ENCODE measurements at places on chromosomes 7 and 10.
A peak's percentile ranks its signal among the peaks of the same experiment; 100 is the strongest.

GRCh38 chr7:129375141-129375938 is 58.9 kb upstream of the STRIP2 start:
- no peak for DNase-seq

- DNase-seq, result no peak
Observed at GRCh38 chr7:85471740-85472139, 284.9 kb upstream of the SEMA3D start.

- peak; percentile 90 for DNase-seq
Observed at GRCh38 chr7:74272305-74273038, 16.7 kb upstream of the CLIP2 start.

GRCh38 chr10:688312-689120 is 952 bp downstream of the DIP2C start:
- DNase-seq, result no peak

DNA sequence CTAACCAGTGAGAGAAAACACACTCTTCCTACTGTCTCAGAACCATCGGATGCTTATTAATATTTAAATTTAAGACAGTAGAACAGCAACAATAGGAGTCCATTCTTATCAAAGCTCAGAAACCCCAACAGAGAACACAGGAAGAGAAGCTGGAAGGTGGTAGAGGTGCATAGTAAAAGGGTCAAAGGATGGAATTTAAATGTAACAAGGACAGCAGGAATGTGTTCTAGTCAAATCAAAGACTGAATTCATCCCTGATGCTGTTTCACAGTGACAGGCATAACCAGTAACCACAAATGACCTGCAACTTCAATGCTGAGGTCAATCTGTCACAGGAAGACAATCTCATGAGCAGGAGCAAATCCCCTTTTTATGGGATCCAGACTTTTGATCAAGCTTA is 1259.7 kb downstream of the XPNPEP1 start:
- DNase-seq, result no peak

- no peak for DNase-seq
Observed at GRCh38 chr7:144824360-144824759, 11.5 kb downstream of the TPK1 start.

DNA sequence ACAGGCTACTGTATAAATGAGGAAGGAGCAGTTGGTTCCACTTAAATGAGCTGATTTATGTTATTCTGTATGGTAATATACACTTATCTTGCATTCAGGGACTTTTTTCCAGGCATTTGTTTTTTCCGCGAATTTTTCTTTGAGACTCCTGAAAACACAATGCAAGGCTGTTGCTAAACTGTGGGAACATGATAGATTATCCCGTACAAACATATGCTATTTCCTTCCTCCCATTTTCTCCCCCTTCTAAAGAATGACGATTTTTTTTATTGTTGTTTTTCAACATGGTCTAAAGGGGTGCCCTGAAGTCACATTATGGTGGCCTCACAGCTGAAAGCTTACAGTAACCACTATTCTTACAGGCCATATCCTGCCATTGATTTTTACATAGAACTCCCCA is 523.9 kb upstream of the NRP1 start:
- DNase-seq, result no peak

DNA sequence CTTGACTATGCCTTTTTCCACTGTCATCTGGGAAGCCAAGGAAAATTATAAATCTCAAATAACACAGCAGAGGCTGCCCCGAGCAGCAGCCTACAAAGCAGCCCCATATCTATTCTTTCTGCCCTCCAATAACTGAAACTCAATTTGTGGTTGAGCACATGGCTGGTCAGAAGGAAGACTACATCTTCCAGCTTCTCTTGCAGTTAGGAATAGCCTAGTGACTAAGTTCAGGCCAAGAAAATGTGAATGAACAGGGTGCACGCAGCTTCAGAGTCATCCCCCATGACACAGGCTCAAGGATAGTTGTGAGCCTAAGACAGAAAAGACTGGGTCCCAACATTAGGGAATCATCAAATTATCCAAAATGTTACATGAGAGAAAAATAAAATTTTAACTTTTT is 42.3 kb downstream of the CHCHD3 start:
- no peak for DNase-seq

GRCh38 chr7:7014827-7015595 is 167.3 kb upstream of the C1GALT1 start:
- no peak for DNase-seq

GRCh38 chr10:131477457-131478121 is 166.1 kb upstream of the TCERG1L start:
- no peak for DNase-seq

- no peak for DNase-seq
Observed at GRCh38 chr10:18497806-18498369, 153.5 kb downstream of the NSUN6 start.

GRCh38 chr10:91932737-91933136 is 9.2 kb downstream of the BTAF1 start:
- DNase-seq, result no peak

GRCh38 chr7:93799750-93800357 is 90.7 kb downstream of the TFPI2 start:
- DNase-seq, result no peak

GRCh38 chr7:119733127-119733879 is 539.7 kb upstream of the KCND2 start:
- no peak for DNase-seq

DNA sequence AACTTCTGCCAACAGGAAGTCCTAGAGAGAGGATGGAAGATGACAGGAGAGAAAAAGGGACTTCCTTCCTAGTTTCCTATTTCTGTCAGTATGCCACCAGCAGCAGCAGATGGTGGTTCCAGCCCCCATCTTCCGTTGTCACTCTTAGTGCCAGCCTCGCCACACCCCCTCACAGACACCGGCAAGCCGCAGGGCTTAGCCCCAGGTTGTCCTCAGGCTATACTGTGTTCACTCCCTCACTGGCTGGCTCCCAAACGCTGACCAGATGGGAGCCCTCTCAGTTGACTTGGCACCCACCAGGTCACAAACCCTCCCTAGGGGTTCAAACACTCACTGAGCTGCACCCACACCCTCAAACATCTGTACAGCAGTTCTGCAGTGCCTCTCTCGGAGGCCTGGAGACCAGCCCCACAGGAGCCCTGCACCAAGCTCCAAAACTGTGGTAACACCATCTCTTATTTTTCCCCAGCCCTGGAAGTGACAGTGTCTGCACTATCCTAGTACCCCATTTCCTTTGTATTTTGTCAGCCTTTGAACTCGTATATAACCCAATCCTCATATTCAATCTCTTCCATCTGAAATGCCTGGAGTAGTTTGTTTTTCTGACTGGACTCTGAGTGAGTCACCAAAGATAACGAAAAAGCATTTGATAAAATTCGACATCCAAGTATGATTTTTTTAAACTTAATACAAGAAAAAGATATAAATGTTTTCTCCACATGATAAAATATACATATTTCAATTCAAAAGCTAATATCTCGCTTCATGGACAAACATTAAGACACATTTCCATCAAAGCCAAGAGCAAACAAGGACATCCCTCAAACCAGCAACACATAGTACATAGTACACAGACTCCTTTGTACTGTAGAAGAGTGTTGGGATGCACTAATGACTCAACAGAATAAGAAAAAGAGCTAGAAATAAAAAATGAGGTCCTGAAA is 34.5 kb downstream of the SMURF1 start:
- DNase-seq, result no peak

DNA sequence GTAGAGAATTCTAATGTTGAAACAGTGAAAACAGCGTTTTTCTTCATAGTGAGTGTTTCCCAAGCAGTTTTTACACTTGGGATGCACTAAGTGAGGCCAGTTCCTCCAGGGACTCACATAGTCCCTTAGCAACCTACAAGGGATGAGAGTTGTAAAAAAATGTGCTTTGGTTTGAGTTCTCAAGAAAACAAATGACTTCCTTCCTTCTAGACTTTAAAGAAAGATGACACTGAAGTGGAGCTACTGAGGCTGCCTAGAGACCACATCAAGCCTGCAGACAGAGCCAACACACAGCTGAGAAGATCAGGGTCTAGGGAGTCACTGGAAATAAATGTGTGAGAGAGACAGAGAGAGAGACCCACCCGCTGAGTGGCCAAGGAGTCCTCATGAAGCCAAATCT is 264.4 kb downstream of the TNS3 start:
- no peak for DNase-seq

GRCh38 chr7:90655566-90655965 is 59.4 kb downstream of the CDK14 start:
- peak; percentile 87 for DNase-seq

GRCh38 chr7:45976485-45976856 is 55.4 kb upstream of the IGFBP3 start:
- DNase-seq, result no peak

DNA sequence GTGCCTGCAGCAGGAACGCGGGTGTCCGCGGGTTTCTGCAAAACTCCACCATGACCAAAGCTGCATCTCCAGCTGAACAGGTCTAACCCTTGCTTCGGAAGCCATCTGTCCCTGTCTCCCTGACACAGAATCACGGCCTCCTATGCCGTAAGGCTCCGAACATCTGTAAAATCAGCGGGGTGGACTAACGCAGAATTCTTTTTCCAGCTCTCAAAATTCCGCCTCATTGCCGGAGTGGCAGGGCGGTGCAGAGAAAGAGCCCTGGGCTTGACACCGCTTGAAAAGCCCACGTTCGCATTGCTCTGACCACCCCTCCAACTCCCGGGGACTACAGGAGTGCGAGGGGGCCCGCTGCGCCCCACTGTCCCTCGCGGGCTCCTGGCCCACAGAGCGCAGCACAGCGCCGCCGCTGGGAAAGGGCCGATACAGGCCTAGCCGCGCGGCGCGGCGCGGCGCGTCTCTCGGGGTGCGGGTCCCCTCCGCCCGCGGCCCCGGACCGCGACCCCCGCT is 409 bp downstream of the DNMBP start:
- no peak for DNase-seq

DNA sequence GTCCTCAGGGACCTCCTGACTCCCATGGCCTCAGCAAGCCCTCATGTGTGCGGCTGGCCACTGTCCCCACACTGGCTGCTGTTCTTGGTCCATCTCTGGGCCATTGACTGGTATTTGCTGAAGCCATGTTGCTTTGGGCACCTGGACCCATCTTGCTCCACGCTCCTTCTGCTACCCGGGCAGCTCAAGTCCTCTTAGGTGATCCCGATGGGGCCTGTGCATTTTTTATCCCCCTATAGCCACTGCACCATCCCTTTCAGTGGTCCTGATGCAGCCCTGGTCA is 16.7 kb downstream of the RAMP3 start:
- DNase-seq, result no peak

DNA sequence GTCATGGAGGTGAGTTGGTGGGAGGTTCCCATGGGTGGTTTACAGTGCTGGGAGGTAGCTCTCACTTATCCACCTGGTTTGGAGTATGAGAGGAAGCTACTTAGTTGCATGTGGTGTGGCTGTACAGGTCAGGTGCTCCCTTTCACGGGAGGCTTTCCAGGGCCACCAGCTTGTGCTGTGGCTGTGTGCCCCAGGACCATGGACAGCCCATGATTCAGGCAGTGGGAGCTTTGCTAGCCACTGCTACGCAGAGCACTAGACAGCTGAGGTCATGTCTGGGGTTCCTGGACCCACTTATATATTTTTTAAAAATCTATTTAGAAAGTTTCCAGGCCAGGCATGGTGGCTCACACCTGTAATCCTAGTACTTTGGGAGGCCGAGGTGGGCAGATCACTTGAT is 42.5 kb upstream of the KCNMA1 start:
- DNase-seq, result no peak

DNA sequence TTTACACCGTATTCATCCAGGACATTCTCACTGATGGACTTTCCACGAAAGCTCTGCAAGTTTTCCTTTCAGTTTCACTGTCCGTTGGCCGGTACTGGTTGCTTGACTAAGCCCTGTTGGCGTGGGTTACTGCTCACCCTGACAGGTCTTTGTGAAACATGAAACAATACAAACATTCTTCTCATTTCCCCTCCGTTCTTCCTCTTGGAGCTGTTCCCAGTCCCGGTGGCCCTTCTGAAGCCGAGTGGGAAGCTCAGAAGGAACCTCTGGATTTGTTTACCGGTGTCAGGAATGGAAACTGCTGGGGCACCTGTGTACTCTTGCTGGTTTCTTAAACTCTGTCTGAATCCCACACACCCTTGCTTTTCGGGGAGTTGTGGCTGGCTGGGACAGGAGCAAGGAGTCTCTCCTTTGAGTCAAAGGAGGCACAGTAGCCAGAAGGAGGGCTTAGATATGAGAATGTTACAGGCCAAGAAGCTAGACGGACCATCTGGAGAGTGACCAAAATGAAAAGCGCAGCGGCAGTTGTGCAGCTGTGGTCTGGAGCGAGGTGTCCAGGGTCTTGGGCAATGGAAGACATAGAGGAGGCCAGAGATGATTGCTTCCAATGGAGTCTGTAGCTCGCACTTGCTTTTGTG is 45.7 kb downstream of the LYZL2 start:
- DNase-seq, result peak; percentile 55

- no peak for DNase-seq
Observed at GRCh38 chr10:132397671-132398565, 918 bp downstream of the PWWP2B start.

Measured in skeletal muscle cell (primary cell).